ENCODE measurements at places on chromosomes 2 and 18.

- no peak for DNase-seq
These were observed 36.9 kb upstream of the PTMA start for GRCh38 chr2:231671270-231672050.

DNA sequence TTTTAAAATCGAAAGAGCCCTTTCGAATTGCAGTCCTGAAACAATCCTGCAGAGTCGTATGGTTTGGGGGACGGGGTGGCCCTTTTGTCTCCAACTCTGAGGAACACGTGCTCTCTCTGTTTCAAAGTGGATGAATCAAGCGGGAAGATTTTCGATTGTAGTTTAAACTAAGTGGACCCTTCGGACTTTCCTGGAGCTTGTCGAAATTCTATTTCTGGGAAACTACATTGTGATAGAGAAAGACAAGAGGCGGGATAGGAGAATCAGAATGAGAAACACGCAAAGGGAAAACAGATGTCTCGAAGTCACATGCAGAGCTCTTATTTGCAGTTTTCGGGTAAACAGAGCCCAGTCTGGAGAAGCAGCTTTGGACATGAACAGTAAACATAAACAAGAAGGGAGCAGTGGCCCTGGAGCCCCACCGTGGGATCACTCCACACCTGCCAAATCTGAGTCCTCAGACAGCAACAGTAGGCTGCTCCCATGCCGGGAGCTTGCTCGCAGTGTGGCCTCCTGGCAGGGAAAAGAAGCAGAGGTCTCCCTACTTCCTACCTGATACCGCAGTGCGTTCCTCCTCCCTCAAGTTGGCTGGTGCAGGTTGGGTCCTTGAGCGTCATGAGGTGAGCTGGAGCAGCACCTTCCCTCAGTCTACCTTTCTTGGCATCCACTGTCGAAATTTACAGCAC, 202.4 kb downstream of the SLC4A3 start:
- no peak for DNase-seq

- no peak for DNase-seq
These were observed 133.2 kb downstream of the NAPG start for GRCh38 chr18:10659000-10659399.

DNA sequence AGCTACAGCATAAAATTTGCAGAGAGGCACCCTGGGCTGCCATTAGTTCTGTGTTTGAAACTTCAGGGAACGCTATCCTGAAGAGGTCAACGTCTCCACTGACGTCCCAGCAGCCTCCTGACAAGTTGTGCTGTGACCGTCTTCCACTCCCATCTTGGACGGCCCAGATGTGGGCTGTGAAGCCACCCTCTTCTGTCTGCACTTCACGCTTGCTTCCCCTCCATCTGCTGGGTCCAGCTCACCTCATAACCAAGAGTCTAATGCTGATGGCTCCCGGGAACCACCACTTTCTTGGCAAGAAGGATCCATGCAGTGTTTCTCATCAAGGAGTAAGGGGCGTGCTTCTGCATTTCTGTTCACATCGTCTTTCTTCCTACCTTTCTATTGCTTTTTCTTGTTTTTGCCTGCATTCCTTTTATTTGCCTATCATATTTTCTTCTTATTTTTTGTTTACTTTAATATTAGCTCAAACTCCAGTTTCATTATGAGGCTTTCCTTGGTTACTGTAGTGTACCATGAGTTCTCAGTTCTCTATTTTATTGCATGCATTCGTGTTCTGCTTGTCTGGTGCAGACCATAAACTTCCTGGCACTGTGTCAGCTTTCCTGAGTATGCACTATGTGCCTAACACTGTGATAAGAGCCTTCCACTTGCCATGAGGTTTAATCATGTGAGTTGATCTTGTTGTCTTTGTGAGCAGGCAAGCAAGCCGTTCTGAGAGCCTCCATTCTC, 631.8 kb upstream of the RAB6C start:
- DNase-seq = no peak

DNA sequence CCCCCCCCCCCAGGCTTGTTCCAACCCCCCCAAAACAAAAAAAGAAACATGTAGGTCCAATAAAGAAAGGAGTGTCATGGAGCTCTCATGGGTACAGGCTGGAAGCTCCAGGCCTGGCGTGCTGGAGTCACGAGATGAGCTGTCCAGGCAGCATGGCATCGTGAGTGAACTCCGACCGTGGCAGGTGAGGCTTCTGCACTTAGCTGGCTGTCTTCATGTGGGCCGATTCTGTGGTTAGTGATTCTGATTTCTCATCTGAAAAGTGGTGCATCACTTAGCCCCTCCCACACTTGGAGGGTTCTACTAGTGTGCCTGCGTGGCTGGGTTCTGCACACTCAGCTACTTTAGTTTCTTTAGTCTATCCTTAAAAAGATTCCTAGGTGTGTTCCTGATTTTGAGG, 126.4 kb upstream of the MGAT5 start:
- no peak for DNase-seq

GRCh38 chr2:63894167-63894566, 52.5 kb downstream of the UGP2 start:
- DNase-seq = no peak

- no peak for DNase-seq
These were observed 21.1 kb downstream of the AGPS start for GRCh38 chr2:177413703-177414102.

GRCh38 chr2:61632276-61633169, 94.4 kb upstream of the XPO1 start:
- no peak for DNase-seq

GRCh38 chr2:96524482-96525210, 11.9 kb upstream of the ARID5A start:
- DNase-seq = no peak

GRCh38 chr2:861655-862354, 88.8 kb upstream of the SNTG2 start:
- no peak for DNase-seq

- DNase-seq = no peak
These were observed 4.3 kb downstream of the IGFBP5 start for GRCh38 chr2:216690853-216691741.

- DNase-seq = no peak
These were observed 23.0 kb downstream of the BIN1 start for GRCh38 chr2:127083819-127084503.

DNA sequence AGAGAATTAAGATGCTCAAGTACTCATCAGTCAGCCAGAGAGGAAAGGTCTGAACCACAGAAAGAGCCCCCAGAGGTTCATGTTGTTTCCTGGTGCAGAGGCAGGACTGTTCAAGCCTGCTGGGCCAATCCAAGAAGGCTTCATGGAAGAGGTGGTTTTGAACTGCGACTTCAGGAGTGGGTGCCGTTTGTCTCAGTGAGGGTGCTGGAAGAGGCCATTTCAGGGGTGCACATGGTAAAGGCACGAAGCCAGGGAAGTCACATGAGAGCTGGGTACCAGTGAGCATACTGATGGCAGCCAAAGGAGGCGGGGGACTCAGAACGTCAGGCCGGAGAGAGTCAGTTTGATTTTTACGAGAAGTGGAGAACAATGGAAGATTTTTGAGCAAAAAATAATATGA, 55.5 kb downstream of the EMILIN2 start:
- no peak for DNase-seq

DNA sequence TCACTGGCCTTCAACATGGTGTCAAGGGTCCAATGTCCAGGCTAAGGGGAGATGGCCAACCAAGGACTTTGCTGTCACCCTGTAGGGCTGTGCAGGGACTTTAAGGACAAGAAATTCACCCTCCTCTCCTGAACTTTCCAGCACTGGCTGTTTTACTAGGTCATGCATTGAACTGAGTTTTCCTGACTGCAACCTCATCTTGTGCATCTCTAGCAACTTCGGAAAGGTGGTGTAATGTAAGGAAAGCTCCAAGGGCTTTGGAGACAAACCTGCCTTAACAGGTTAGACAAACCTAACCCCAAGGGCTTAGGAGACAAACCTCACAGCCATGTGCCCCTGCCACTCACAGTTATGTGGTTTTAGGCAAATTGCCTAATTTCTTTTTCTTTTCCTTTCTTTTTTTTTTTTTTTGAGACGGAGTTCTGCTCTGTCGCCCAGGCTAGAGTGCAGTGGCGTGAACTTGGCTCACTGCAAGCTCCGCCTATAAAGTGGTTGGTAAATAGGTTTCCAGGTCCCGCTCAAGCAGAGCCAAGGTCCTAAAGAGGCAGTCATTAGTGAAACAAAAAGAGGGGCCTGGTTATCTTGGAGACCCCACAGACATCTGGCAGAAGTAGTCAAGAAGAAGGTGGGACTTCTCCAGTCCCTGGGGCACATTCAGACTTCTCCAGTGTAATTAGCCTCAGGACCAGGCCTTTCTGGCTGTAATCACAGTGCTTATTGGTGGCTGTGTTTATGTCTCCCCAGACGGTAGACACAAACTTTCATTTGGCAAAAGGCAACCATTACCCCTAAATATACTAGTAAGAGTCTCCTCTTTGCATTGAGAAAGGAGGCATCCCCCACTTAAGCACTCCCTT, 37.6 kb upstream of the PMAIP1 start:
- no peak for DNase-seq

DNA sequence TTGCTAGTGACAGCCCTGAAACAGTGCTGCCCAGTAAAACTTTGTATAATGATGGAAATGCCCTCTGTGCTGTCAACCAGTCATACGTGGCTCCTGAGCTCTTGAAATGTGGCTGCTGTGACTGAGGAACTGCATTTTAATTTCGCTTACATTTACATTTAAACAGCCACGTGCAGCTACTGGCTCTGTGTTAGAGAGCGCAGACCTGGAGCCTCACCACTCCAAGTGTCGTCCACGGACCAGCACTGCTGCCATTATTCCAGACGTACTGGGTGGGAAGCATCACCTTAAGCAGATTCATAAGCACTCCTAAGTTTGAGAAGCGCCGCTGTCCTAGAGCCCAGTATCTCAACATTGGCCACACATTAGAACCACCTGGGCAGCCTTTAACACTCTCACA, 77.0 kb upstream of the MGAT4A start:
- DNase-seq = no peak

DNA sequence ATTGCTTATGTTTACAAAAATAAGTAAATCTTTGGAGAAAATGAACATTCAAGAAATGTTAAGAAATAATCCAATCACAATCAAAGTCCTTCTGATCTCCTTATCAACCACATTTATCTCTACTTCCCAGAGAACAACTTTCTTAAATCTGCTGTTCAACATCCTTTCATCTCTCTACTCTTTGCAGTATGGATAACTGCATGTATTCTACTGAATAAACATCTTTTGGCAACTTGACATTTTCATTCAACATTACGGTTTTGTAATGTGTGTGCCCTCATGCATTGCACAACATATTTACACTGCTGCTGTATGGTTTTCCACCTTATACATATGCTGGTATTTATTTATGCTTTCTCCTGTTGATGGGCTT, 9.2 kb downstream of the CMPK2 start:
- no peak for DNase-seq

DNA sequence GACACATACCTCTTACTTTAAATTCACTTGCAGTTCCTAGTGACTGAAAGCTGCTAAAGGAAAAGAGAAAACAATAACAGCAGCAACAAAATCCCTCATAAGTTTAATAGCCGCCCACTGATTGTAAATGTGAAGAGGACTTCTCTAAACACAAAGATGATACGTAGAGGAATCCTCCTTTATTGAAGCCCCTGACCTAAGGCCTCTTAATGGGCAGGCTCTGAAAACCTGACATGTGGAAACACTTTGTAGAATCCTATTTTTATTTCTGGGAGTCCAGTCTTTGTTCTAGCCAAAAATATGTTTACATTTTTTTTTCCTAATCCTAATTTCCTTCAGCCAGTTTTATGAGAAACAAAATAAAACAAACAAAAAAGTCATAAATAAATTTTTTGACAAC, 1277.7 kb upstream of the CELF4 start:
- no peak for DNase-seq

GRCh38 chr2:5391362-5391761, 300.8 kb upstream of the SOX11 start:
- peak; percentile 65 for DNase-seq

DNA sequence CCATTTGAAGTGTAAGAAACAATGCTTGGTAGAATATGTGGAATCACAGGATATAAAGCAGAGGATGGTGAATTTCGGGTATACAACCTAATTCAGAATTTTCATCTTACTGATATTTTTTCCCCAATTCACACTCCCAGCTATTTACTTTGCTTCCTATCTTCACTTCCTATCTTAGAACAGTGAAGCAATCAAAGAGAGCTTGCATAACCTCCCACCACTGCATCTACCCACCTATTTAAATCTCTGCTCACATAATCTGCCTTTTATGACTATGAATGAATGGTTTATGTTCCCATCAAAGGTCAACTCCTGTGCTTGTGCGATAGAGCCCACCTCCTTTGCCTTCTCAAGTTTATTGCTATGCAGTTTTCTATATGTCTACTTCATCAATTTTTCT, 3.3 kb downstream of the RMDN2 start:
- no peak for DNase-seq

GRCh38 chr2:98110741-98111140, 23.8 kb downstream of the VWA3B start:
- no peak for DNase-seq

- DNase-seq = no peak
These were observed 201.0 kb downstream of the GLI2 start for GRCh38 chr2:120936476-120937334.

DNA sequence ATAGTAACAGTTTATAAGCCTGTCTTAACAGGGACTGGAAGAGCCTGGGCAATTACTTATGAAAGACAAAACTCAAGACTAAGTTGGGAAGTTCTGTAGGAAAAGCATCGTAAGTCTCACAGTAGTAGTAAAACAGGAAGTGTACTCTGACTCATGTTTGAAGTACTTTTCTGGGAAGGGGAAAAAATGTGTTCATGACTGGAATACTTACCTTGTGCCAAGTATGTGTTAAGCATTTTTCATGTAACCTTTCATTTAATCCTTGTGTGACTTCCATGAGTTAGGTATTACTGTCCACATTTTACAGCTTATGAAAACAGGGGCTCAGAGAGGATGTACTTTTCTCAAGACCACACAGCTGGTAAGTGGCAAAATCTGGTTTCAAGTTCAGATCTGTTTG, 13.7 kb upstream of the SKOR2 start:
- DNase-seq = no peak

DNA sequence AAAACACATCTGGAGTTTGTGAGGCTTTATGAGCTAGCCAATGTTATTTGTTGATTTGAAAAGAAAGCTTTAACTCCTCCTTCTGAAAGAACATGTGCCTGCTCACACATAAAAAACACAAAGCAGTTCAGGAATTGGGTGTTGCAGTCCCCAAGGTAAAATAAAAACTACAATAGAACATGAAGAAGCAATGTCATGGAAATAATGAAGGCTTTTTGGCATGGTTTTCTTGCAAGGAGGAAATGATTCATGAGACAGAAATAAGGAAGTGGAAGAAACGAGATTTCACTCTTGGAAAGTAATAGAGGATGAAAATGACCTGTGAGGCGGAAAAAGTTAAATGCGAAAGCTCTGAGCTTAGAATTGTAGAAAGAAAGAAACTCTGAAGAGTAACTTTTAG, 81.1 kb downstream of the TRIB2 start:
- DNase-seq = no peak

DNA sequence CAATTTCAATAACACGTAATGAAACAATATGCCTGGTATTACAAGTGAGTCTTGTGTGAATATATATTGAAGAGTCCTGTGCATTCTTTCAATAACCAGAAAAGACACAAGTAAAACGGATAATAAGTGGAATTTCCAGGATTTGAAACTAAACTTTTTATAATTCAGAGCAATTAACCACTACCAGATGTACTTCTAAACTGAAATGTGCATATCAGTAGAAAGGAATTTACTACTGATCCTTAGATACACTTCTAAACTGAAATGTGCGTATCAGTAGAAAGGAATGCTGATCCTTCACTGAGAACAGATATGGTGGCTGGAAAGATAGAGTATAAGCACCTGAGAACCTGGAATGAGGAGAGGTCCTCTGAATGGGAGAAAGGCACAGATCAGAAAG, 470.9 kb upstream of the SPHKAP start:
- DNase-seq = no peak

GRCh38 chr2:133477616-133477990, 90.7 kb downstream of the NCKAP5 start:
- no peak for DNase-seq

- DNase-seq = no peak
These were observed 104.3 kb upstream of the CCDC195 start for GRCh38 chr2:224820283-224820991.

Data from left renal pelvis (tissue), 4 donors.